Endodermal cell (in vitro differentiated cells): ENCODE measurements at places on chromosomes 13 and 19. TPM values are rescaled to one million over a fixed set of nuclear protein-coding genes. Genes with fewer than 3 reads are reported as not detected.

DNA sequence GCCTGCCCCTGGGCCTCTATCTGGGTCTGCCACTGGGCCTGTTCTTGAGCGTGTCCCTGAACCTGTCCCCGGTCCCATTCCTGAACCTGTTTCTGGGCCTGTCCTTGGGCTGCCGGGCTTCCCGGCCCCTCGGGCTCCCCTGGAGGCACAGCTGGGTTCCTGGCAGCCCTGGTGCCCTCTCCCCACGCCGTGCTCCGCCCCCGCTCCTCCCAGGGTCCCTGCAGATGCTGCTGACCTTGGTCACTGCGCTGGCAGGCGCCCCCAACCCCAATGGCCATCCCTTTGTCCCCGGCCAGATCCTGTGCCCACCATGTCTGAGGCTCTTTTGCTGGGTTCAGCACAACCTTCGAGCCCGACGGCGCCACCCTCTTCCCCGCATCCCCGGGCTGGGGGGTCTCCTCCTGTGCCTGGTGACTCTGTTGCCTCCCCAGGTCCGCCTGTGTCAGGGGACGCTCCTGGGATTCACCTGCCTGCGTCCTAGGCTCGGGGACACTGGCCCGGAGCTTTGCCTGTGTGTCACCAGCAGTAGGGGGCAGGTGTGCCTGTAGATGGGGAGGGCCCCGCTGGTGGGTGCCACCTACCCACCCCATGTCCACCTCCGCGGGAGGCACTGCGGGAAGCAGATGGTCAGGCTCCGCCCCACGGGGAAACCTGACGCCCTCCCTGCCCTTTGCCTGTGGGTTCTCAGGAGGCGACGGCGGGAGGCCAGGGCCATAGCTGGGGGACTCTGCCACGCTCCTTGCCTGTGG lies 41.0 kb upstream of the GRTP1 start:
- peak; percentile 58 for DNase-seq

DNA sequence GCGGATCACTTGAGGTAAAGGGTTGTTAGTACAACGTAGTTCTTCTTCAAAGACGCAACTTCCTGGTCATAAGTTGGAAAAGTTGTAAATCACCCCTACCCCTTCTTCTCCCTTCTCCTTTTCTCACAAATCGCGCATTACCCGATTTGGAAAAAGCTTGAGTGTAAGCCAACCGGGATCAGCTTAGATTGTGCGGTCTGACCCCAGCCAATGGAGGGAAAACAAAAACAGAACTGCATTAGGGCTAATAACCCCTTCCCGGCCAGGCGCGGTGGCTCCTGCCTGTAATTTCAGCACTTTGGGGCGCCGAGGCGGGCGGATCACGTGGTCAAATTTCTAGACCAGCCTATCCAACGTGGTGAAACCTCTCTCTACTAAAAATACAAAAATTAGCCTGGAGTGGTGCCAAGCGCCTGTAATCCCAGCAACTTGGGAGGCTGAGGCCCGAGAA lies 806 bp downstream of the ZNF90 start:
- peak; percentile 75 for DNase-seq

DNA sequence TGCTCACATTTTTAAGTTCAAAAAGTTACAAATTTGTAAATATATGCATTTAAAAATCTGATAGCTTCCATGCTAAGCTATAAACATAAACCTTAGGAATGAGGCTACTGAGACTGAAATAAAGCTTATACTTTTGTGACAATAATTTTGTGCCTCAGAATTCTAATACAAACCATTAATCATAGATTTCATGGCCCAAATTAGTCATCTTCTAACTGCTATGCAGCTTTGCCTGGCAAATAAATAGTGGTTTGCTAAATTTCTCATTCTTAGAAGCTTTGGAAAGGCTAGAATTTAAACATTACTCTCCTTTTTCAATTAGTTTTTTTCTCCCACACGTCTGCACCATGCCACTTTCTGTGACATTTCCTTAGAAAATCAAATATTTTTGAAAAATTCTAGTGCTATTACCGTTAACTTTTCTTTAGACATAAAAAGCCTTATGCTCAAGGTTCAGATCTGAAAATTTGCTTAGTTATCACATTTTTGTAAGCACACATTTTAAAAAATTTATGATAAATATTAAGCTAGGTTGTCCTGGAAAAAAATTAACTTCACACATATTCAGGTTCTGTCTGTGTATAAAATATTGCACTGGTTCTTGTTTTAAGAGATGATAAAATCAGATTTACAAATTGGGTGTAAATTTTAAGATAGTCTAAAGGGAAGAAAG lies 46.9 kb downstream of the FNDC3A start:
- DNase-seq: no peak

SUPT5H gene
- total RNA-seq: 127 to 169 TPM (median 130 TPM) in 3 replicates

C3 gene
- 13.7 to 36.9 TPM (median 15.1 TPM) in 3 replicates for total RNA-seq
